ENCODE measurements at places on chromosomes 5 and 9.
A peak's percentile ranks its signal among the peaks of the same experiment; 100 is the strongest.

- DNase-seq: no peak
Measured at GRCh38 chr9:95756101-95756500, 119.4 kb upstream of the ERCC6L2 start.

- no peak for DNase-seq
Measured at GRCh38 chr5:177365845-177366527, 8.3 kb downstream of the RGS14 start.

- no peak for DNase-seq
Measured at GRCh38 chr5:100877274-100877673, 25.8 kb downstream of the ST8SIA4 start.

GRCh38 chr9:33320568-33321261 is 30.4 kb downstream of the NFX1 start:
- peak; percentile 51 for DNase-seq

DNA sequence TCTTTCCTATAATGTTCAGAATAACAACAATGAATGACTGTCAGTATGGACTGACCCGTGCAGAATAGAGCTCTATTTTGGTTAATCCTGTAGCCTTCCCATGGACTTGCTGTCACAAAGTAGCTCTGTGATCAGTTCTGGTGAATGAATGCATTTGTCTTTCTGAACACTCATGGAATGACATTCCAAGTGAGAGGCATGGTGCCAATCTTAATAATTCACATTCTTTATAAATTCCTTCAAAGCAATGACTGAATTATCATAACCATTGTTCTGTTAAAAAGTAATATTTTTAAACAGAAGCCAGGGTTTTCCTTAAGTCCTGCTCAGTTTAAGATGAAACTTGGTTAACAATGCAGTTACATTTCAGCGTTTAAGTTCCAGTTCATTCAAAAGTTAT is 360.5 kb downstream of the ICE1 start:
- no peak for DNase-seq

GRCh38 chr9:1939466-1939865 is 75.7 kb upstream of the SMARCA2 start:
- no peak for DNase-seq

DNA sequence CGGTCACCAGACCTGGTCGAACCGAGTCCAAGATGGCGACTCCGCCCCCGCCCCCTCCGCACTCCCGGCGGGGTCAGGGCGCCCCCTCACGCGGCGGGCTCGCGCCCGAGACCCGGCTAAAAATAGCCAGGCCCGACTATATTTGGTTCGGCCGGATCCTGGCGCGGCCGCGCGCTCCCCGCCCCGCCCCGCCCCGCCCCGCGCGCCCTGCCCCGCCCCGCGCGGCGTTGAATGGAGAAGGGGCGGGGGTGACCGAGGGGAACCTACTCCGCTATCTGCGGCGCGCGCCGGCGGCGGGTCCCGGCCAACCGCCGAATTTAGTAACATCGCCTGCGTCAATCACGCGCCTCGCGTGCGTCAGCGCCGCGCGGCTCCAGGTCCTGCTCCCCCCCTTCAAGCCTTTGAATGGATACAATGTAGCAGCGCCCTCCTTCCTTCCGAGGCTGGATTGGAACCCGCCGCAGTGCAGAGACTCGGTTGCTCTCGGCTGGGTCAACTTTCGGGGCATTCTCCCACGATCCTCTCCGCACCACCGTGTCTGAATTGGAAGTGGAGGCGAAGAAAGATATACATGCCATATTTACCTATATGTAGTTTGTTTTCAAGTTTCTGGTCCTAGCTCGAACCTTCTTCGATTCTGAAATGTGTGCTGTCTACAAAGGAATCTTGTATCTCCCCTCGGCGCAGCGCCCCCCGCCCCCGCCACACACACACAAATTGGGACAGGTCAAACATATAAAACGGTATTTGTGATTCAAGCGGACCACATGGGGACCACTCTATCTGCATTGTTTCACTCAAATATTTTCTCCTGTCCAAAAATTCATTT is 1.6 kb upstream of the NR4A3 start:
- peak; percentile 89 for DNase-seq

DNA sequence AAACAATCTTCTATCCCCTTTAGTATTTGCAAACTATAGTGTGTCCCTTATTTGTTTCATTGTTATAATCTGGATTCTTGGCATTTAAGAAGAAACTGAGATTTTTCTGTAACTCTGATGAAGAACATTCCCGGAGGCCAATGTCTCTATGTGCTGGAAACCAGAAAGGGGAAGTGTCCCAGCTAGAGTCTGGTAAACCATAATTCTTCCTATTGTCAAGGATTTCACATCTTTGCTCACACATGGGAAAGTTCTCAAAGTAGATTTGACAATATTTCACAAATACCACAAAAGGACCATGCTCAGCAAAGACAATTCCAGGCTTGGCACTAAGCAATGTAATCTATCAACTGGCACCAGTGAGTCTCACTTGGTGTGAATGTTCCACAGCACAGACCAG is 146.8 kb downstream of the MUSK start:
- no peak for DNase-seq

GRCh38 chr5:132770476-132771159 is 6.4 kb downstream of the SEPTIN8 start:
- DNase-seq: no peak

GRCh38 chr5:174340226-174340625 is 294.7 kb downstream of the NSG2 start:
- no peak for DNase-seq

DNA sequence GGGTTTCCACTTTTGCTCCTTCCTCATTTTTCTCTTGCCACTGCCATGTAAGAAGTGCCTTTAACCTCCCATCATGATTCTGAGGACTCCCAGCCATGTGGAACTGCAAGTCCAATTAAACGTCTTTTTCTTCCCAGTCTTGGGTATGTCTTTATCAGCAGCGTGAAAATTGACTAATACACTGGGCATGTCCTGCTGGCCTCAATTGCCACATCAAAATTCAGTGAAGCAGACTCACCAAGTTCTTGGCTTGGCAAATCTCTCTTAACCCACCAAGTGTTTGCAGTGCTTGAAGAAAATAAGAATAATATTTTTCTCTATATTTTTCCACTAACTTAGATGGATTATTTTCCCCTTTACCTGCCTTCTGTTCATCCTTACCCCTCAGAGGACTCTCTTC is 212.0 kb downstream of the BRINP1 start:
- DNase-seq: no peak

- DNase-seq: no peak
Measured at GRCh38 chr9:71210326-71210725, 88.9 kb upstream of the TRPM3 start.

GRCh38 chr9:89012294-89013042 is 21.2 kb downstream of the S1PR3 start:
- DNase-seq: no peak

DNA sequence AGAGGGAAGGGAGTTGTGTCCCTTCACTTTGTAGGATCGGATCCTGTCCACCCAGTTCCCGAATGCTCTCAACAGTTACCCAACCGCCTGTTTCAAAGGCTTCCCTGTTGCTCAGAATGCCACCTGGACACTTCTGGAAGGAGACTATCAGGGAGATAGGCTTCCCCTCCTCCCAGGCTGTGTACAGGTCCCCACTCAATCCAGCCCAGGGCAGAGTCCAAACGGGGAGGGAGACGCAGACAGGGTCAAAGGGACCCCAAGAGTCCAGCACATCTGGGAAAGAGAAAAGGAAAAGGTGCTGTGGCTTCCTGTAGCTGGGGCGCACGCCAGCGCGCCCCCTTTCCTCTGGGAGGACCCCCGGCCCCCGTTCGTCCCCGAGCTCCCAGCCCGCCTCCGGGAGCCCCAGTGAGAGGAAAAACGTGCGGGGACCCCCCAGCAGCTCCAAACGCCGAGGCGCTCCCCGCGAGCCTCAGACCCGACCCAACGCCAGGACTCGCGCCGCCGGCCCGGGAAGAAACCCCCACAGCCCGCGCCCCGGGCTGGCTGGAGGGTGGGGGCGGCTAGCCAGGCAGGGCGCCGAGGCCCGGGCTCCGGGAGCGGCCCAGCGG is 640 bp downstream of the SURF4 start:
- peak; percentile 61 for DNase-seq

DNA sequence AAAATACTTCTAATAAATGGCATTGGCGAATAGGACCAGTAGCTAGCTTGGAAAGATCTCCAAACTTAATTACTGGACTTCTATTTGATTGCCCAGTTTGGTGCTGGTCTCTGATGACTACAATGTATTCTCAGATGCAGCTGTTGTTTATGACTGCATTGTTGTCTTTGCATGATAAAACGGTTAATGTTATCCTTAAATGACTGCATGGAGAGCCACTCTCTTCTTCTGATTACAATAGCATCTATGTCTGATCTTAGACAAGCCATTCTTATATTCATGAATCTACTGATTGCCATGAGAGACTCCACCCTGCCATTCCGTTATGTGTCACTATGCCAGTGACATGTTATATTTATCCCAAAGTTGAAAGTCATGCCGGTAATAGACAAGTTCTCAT is 42.9 kb upstream of the ERBIN start:
- DNase-seq: no peak

DNA sequence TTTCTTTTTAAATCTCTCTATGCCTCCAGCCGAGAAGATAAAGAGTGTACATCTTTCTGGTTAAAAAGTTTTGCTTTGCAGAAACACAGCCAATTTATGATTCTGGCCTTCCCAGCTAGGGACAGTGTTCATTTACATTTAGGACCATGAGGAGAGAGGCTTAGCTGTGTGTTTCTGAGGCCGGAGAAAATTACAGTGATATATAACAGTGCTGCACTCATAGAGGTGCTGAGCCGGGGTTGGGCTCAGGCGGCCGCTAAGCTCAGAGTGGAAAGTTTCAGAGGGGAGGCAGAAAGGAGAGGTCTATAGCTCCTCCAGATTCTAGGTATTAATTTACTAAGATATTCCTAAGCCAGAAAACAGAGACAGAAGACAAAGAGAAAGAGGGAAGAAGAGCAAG is 37.0 kb upstream of the LCP2 start:
- DNase-seq: no peak

GRCh38 chr5:94793113-94793815 is 174.8 kb downstream of the SLF1 start:
- no peak for DNase-seq

GRCh38 chr5:27315363-27316270 is 277.2 kb upstream of the CDH9 start:
- DNase-seq: peak; percentile 89

GRCh38 chr9:122961139-122961538 is 20.3 kb downstream of the RABGAP1 start:
- no peak for DNase-seq

GRCh38 chr9:101524371-101524770 is 9.3 kb upstream of the RNF20 start:
- no peak for DNase-seq

DNA sequence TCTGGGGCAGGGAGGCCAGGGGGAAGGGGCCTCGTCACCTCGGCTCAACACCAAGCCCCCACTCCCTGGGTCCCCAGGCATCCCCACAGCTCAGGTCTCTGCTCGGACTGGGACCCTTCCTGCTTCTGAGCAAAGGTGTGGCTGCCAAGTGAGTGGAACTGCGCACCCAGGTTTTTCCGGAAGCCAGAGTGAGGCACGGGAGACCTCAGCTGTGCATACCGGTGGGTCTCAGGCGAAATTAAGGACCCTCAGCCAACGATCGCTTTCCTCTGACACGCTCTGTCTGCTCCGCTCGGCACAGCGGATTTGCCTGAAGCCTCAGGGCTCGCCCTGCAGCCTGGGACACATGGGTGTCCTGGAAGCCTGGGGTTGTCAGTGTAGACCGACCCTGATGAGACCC is 41.0 kb upstream of the IRX4 start:
- no peak for DNase-seq

- DNase-seq: no peak
Measured at GRCh38 chr5:35656721-35657120, 39.1 kb downstream of the SPEF2 start.

- no peak for DNase-seq
Measured at GRCh38 chr5:141742144-141742543, 60.1 kb upstream of the ARAP3 start.

DNA sequence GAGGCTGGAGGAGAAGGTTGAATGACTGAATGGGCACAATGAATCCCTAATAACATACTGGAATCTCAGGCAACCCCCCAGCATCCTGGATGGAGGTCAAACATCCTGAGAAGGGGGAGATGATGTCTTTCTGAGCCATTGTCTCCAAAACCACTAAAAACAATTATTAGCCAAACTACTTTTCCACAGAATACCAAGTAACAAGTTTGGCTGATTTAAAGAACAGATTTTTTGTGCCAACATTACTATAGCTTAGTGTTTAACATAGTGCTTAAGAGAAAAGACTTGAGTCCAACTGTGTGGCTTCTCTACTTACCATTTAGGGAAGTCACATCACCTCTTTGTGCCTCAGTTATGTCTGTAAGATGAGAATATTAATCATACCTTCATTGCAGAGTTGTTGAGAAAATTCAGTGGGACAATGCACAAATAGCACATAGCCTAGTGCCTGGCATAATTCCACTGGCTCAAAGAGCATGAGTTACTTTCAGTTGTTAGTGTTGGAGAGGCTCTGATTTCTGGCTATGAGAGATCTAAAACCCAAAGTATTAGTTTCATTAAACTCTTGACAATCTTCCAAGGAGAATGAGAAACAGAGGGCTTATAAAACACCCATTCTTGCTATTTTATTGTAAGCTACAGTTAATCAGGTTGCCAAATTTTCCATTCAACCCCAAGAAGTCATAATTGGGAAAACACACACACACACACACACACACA is 111.3 kb upstream of the NR3C1 start:
- no peak for DNase-seq

GRCh38 chr5:144464306-144464705 is 293.6 kb downstream of the KCTD16 start:
- no peak for DNase-seq

DNA sequence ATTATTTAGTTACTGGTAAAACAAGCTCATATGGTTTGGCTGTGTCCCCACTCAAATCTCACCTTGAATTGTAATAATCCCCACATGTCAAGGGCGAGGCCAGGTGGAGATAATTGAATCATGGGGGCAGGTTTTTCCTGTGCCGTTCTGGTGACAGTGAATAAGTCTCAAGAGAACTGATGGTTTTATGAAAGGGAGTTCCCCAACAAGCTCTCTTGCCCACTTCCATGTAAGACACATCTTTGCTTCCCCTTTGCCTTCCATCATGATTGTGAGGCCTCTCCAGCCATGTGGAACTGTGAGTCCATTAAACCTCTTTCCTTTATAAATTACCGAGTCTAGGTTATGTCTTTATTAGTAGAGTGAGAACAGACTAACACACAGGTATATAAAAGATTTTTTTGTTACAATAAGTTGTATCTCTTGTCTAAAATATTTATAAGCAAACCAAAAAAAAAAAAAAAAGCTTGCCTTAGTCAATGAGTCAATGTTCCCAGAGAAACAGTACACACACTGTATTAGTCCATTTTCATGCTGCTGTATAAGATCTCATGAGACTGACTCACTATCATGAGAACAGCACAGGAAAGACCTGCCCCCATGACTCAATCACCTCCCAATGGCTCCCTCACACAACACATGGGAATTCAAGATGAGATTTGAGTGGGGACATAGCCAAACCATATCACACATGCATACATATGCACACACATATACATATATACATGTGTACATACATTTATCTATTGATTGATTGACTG is 138.3 kb downstream of the BASP1 start:
- no peak for DNase-seq

Measured in SW 1271 (cell line).